ENCODE measurements at places on chromosomes 12 and 14.

DNA sequence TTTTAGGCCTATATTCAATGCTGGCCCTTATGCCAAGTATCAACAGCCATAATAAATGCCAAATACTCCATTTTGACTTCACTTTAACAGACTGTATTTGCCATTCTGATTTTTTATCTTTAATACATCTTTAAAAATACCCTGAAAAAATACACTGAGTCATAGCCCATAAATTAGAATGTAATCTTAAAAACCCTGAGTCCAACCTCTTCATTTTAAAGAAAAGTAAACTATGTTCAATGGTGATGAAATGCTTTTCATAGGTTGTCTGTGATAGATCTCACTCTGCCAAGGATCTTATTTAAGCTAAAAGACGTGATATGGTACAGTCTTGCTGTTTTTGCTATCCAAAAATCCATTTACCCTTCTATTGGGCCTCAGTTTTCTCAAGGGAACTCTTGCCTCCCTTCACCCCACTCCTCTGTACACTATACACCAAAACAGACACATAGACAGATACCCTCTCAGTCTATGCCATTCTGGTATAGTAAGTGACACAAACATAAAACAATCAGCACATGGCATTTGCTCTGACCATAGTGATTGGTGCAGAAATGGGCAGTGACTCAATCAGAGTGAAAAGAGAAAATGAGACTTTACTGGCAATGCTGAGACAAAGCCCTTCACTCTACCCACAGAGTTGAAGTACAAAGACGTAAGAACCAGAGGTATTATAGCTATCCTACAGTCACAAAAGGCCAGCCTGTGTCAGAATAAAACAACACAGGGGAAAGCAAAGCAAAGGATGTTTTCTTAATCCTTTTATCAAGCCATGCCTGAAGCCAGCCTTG lies 49.1 kb downstream of the BTG1 start:
- no peak overlapping the region for H3K27ac ChIP-seq
- DNase-seq = no peak
- no peaks in the 10 kb centered on the region for H3K36me3 ChIP-seq
- no peak overlapping the region for H3K4me3 ChIP-seq

- peak; percentile 30 for DNase-seq
- H3K27me3 ChIP-seq = no peaks in the 10 kb centered on the region
- no peak overlapping the region for H3K4me3 ChIP-seq
These were observed 4.2 kb upstream of the PLEKHA5 start for GRCh38 chr12:19125325-19125724.

- H3K27ac ChIP-seq = no peak overlapping the region
- peaks cover 18% of the 10 kb centered on the region for H3K36me3 ChIP-seq
- no peak overlapping the region for H3K4me3 ChIP-seq
- H3K4me1 ChIP-seq = no peaks in the 10 kb centered on the region
- no peak for DNase-seq
These were observed 45.9 kb upstream of the SLC6A13 start for GRCh38 chr12:308511-308910.

DNA sequence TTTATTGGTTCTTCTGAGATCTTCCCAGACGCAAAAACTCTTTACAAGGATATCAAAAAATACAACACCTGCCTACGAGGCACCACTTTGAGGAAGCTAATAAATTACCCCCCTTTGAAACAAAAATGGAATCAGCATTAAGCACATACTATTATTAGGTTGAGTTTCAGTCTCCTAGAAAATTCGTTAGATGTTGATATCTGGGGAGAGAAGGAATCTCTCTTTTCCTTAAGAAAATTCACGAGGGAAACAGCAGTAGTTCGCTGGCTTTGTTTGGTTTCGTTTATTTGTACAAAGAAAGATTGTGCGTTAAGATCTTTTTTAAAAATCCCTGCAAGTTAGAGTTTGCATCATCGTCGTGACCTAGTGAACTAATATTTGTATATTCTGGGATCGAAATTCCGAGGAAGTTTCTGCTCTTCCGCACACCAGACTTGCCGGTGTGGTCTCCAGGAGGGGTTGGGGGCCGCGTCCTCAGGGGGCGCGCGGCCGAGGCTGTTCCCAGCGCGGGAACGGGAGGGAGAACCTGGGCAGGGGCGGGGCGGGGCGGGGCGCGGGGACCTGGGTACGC lies 12.1 kb downstream of the NKX2-1 start:
- no peaks in the 10 kb centered on the region for H3K36me3 ChIP-seq
- no peak for DNase-seq
- no peak overlapping the region for H3K4me3 ChIP-seq
- no peak overlapping the region for H3K27ac ChIP-seq

DNA sequence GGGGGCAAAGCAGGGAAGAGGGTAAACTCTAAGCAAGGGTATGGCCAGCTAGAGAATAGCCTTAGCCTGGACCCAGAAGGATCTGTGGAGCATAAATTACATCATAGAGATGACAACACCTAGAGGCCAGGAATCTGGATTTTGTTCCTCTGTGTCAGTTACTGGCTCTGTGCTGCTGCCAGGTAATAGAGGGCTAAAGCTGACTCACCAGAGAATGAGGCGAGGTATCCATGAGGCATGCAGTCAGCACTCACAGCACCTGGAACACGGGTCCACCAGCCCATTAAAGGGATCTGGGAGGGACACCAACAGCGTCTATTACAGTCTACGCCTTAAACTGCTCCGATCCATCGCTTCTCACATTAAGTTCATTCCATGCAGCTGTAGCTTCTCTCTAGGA lies 74.9 kb upstream of the CMKLR1 start:
- no peak for DNase-seq
- H3K4me1 ChIP-seq = no peaks in the 10 kb centered on the region
- no peaks in the 10 kb centered on the region for H3K27me3 ChIP-seq
- H3K36me3 ChIP-seq = no peaks in the 10 kb centered on the region
- no peak overlapping the region for H3K4me3 ChIP-seq
